ENCODE measurements at places on chromosomes 3 and 15.

DNA sequence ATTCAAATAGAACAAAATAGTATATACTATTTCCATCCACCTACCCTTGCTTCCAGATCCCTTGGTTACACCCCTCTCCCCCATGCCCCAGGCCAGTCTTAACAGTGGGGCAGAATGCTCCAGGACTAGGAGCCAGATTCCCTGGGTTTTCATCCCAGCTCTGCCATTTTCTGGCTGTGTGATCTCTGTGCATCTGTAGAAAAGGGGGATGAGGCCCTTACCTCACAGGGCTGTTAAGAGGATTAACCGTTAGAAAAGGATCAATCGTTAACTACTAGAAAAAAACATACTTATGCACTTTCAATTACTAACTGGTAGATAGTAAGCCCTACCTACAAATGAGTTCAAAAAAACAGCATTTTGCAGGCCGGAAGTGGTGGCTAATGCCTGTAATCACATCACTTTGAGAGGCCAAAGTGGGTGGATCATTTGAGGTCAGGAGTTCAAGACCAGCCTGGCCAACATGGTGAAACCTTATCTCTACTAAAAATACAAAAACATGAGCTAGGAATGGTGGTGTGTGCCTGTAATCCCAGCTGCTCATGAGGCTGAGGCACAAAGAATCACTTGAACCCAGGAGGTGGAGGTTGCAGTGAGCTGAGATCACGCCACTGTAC lies 11.7 kb downstream of the EBLN2 start:
- no peak for DNase-seq

GRCh38 chr3:190208196-190208595 lies 87.5 kb upstream of the P3H2 start:
- no peak for DNase-seq

DNA sequence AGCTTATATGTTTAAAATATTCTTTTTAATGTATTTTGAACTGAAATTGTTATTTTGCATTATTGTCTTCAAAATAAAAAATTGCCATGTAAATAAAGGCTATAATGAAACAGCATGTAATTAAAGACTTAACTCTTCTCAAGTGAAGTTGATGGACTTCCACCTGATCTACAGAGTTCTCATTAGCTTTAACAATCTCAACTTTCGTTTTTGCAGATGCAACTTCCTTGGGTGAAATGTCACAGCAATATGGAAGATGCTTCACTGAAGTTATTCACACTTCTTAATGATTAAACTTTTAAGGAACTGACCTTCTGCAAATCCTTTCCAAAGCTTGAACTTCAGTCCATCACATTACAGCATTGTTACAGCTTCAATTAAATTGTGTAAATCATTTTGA lies 63.6 kb downstream of the OSTN start:
- DNase-seq = no peak

- DNase-seq = no peak
Observed at GRCh38 chr3:186800285-186800684, 6.0 kb downstream of the RFC4 start.

- DNase-seq = no peak
Observed at GRCh38 chr15:58517682-58518525, 86.1 kb downstream of the LIPC start.

DNA sequence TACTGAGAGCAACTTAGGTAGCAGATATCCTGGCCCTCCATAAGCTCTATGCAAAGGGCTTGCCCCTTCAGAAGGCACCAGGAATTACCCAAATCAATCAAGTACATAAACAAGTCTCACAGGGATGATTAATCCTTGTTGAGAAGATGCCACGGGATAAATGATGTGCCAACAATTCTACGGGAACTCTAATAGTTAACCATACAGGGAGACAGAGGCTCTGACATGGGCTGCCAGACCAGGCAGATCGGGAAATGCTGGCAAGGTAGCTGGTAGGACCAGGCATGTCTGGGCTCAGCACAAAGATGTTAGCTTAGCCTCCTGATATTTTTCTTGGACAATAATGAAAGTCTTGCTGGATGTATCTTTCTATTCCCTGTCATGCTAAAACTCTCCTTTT lies 249.3 kb upstream of the THBS1 start:
- DNase-seq = no peak

DNA sequence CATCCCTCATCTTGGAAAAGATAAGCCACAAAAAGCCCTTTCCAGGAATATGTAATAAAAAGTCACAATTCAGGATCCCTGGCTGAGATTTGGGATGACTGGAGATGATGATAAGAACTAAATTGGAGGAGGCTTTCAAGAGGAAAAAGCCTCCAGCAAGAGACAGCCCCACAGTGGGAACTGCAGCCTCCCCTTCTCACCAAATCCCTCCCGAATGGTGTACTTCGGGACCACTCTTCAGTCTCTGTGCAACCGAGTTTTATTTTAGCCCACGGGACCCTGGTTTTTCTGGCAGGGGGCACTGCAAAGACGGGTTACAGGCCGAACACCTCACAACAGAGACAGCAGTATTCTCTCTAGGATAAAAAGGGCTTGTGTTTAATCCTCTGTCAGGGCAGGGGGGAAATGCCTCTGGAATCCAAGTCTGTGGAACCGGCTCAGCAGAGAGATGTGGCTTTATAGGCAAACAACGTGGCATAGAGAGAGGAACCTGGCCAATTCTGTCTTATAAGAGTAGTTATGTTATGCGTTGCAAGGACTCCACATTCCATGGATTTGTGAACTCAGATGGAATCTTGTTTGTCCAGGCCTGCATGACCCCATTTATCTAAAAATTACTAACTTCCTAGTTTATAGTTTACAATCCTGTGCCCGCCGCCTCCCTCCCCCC lies 1.2 kb upstream of the LMCD1 start:
- no peak for DNase-seq

DNA sequence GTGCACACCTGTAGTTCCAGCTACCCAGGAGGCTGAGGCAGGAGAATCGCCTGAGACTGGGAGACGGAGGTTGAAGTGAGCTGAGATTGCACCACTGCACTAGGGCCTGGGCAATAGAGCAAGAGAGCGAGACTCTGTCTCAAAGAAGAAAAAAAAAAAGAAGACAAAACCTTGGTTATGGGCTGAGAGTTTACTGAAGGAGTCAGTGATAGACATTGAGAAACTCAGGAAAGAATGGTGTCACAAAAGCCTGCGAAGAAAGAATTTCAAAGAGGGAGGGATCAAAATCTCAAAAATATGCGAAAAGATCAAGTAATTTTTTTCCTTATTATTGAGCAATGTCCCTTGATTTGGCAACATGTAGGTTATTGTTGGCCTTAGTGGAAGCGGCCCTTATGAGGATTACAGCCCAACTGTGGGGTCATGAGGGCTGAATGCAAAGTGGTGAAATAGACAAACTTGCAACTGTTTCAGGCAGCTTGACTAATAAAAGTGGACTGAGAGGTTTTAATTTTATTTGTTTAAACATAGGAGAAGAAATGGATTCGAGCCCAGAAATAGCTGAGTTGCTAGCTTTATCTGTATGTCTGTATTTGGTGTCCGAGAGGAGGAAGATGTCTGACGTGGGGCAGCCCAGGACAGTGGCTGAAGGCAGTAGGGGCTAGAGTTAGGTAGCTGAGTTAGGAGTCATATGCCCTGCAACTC lies 18.8 kb upstream of the CELF6 start:
- no peak for DNase-seq

DNA sequence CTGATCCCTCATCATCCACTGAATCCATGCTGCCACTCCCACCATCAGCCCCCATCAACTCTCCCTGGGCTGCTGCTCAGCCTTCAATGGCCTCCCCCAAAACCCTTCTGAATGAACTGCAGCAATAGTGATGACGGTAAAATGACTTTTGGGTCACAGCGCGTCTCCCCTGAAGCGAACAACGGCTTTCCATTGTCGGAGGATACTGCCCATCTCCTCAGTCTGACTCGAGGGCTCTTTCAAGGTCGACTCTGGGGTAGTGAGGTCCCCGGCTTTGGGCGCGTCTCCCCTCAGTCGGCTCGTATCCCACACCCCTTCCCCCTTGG lies 57.2 kb upstream of the ZBTB38 start:
- no peak for DNase-seq

DNA sequence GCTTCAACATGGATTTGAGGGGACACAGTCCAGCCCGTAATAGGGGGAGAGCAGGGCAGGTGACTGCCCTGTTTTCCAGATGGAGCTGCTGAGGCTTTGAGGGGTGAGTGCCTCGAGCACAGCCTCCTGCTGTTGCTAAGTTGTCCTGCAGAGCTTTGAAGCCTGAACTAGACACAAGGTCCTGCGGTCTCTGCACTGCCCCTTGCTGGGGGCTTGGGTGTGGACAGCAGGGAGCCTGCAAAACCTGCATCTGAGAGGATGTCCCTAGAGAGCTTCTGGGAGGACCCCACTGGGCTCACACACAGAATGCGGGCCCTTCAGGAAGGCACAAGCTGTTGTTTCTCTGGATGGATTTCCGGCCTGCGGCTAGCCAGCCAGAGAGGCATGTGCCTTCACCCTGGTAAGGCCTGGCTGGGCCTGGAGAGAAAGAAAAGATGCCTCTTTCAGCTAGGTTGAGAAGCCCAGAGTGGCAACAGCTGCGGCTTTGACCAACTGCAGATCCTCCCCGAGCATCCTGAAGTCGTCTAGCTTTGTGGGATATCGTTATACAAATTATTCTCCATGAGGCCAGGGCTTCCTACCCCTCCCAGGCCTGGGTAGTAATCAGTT lies 226.2 kb downstream of the SLCO3A1 start:
- DNase-seq = no peak

GRCh38 chr3:172676196-172676922 lies 34.5 kb downstream of the NCEH1 start:
- no peak for DNase-seq

DNA sequence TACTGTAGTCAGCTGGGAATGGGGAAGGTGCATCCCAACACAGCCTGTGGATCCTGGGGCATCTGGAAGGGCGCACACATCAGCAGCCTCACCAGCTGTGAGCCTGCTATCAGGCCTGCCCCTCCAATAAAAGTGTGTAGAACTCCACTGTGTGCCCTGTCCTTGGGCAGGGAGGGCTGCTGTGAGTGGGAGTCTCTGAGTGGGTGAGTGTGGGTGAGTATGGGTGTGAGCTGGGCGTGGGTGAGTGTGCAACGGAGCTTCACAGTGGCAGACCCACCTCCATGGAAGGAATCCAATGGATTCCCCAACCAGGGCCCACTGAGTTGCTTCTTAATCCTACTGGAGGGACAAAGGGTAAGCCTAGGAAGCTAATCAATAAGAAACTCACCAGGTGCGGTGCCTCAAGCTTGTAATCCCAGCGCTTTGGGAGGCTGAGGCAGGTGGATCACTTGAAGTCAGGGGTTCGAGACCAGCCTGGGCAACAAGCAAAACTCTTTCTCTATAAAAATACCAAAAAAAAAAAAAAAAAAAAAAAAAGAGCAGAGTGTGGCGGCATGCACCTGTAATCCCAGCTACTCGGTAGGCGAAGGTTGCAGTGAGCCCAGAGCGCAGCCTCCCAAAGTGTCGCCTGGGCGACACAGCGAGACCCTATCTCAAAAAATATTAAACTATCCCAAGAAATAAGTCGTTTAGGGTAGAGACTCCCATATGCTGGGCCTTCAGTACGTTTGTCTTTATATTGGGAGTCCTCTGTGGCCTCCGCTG lies 555 bp upstream of the RCCD1 start:
- no peak for DNase-seq

DNA sequence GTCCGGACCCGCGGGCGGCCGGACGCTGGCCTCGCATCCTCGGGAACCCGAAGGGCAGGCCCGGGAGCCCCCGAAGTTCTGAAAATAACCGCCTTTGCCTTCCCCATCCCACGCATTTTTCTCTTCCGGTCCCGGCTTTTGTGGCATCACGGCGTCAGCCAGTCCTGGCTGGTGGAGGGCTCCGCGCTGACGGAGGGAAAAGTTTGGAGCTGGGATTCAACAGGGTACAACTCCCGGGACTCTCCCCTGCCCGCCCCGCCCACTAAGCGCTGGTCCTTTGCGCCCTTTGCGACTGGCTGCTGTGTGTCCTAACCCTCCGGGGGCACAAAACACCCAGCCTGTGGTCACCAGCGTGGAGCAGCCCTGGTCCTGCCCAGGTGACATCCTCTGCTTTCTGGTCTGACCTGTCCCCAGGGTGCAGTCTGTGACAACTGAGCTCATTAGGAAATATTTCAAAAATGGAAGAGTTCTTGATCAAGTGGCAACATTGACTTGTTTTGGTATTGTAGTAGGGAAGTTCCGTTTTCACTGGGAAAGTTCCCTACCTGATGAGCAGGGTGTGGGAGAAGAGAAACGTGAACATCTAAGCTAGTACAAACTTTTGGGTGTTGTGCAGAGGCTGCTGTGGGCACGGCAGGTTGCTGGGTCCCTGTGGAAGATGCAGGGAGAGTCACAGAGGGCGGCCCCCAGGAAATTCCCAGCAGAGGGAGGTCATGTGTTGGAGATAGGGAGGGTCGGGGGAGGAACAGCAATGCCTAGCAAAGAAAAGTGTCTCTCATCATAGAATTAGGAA lies 775 bp downstream of the ARNT2 start:
- no peak for DNase-seq

DNA sequence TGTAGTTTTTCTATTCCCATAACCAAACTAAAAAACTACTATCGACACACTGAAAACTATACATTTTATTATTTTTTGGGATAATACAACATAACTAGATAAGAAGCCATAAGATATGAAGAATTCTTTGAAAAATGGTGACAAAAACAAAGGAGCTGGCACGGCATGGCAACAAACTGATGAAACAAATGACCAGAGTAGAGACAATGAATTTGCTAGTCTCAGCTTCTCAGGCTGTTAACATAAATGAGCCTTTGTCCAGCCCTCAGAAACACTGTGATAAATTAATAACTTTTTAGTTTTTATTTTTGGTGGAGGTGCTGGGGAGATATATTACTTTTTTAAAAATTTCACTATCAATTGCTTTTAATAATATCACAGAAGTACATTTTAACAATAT lies 100.7 kb downstream of the SMARCC1 start:
- no peak for DNase-seq

- peak; percentile 92 for DNase-seq
Observed at GRCh38 chr15:90716976-90717821, at the start of gene BLM. BLM (plus strand) TSS chr15:90717346; CDS start chr15:90747393, 30,047 bp downstream.

DNA sequence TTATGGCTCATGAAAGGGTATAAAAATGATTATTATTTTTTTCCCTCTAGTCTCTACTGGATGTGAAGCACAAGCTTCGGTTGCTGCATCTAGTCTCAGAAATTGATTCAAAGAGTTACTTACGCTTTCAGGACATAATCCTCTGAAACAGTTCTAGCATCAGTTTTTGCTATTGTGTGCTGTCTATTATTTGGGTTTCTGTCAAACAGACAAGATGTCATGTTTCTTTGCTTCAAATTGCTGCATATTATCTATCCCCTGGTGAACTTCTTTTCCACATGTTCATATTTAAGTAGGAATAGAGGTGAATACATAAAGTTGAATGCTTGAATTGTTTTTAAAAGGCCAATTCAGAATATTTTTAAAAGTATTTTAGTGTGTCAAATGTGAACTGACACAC lies 161.6 kb upstream of the GBE1 start:
- DNase-seq = no peak

GRCh38 chr3:3799173-3800079 lies at the start of gene LRRN1:
LRRN1 (plus strand) TSS chr3:3799431; CDS start chr3:3844642, 45,211 bp downstream.
- DNase-seq = peak; percentile 75

- DNase-seq = no peak
Observed at GRCh38 chr3:13049400-13049799, 23.8 kb downstream of the IQSEC1 start.

- no peak for DNase-seq
Observed at GRCh38 chr3:41137686-41138111, 61.6 kb upstream of the CTNNB1 start.

GRCh38 chr15:101361418-101361817 lies 66.4 kb upstream of the SNRPA1 start:
- DNase-seq = no peak

GRCh38 chr3:31321620-31322019 lies 211.1 kb upstream of the STT3B start:
- DNase-seq = no peak

Measured in NCI-H510A (cell line).